ENCODE measurements at places on chromosomes 7 and 10. TPM values are rescaled to one million over a fixed set of nuclear protein-coding genes. Genes with fewer than 3 reads are reported as not detected.

DNA sequence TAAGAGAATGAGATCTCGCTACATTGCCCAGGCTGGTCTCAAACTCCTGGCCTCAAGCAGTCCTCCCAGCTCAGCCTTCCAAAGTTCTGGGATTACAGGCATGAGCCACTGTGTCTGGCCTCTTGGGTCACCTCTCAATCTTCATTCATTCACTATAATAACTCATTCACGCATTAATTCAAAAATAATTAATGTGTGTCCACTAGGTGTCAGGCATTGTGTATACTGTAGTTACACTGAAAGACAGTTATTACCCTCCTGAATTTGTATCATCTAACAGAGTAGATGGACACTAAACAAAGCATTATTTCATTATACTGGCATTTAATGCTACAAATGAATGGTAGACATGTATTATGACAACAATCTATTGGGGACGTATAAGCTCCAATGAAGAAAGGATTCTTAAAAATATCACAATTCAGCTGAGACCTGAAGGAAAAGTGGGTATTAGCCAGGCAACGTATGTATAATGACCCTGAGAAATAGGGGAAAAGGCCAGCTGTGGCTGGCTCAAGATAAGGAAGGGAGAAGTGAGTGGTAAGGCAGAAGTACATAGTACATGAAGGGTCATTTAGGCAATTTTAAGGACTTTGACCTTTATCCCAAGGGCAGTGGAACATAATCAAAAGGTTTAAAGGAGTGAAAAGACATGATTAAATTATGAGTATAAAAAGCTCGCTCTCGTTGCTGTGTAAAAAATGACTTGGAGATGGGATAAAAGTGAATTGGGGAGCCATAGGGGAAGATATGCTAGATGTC, 150.7 kb downstream of the BTAF1 start:
- H3K4me1 ChIP-seq, result no peaks in the 10 kb centered on the region
- H3K27ac ChIP-seq, result no peak overlapping the region
- H3K36me3 ChIP-seq, result no peaks in the 10 kb centered on the region
- DNase-seq, result no peak

GRCh38 chr7:134481167-134481566, 22.3 kb upstream of the AKR1B1 start:
- H3K36me3 ChIP-seq, result no peaks in the 10 kb centered on the region
- peaks cover 26% of the 10 kb centered on the region for H3K27me3 ChIP-seq
- H3K4me1 ChIP-seq, result no peaks in the 10 kb centered on the region
- DNase-seq, result no peak
- H3K27ac ChIP-seq, result no peak overlapping the region

- no peak overlapping the region for H3K4me3 ChIP-seq
- H3K36me3 ChIP-seq, result no peaks in the 10 kb centered on the region
- H3K27ac ChIP-seq, result no peak overlapping the region
- H3K4me1 ChIP-seq, result no peaks in the 10 kb centered on the region
- H3K27me3 ChIP-seq, result no peaks in the 10 kb centered on the region
Measured at GRCh38 chr10:69633673-69634635, 3.9 kb downstream of the FAM241B start.

DNA sequence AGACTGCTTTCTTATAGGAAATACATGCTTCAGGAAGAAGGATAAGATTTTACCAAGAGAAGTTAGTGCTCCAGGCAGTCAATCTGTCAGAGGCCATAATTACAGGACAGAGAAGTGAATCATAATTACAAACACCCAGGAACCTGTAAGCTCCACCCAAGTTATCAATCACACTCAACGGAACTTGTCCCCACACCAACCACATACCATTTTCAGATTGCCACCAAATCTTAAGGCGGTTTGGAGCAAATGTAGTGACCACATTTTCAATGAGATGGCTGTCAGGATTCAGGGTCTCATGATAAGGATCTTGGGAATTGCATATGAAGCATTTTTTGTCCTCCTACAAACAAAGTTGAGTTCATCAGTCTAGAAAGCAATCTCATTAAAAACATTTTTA, 4.8 kb downstream of the LAMB1 start:
- no peak for DNase-seq
- H3K4me3 ChIP-seq, result no peak overlapping the region
- no peaks in the 10 kb centered on the region for H3K4me1 ChIP-seq
- H3K27me3 ChIP-seq, result peaks cover 29% of the 10 kb centered on the region

DNA sequence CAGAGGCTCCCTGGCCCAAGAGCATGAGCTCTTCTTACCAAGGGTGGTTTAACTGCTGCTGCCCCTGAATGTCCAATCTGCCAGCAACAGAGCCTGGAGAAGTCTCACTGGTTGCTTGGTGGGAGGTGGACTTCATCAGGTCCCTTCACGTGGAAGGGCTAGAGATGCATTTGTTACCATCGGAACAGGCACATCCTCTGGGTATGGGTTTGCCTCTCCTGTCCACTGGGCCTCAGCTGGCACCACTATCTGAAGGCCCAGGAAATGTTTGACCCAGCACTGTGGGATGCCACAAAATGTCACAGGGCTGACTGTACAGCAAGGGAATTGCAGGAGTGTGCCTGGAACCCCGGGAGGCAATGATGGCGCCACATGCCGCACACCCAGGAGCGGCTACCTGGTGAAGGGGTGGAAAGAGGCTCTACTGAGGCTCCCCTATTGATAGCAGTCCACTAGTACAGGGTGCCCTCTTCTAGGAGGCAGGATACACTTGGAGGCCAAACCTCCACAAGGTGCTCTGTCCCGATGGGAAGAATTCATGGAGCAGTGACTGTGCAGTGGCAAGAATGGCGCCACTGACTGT, 603.1 kb upstream of the MGMT start:
- no peaks in the 10 kb centered on the region for H3K36me3 ChIP-seq
- no peaks in the 10 kb centered on the region for H3K4me1 ChIP-seq
- no peak for DNase-seq

- peaks cover 4% of the 10 kb centered on the region for H3K36me3 ChIP-seq
- peak; percentile 79 for DNase-seq
- peak overlapping the region; percentile 97 for H3K4me3 ChIP-seq
- H3K27me3 ChIP-seq, result no peaks in the 10 kb centered on the region
Measured at GRCh38 chr10:43409385-43410109, 561 bp upstream of the HNRNPF start.

- no peaks in the 10 kb centered on the region for H3K27me3 ChIP-seq
- DNase-seq, result no peak
- no peak overlapping the region for H3K27ac ChIP-seq
- peaks cover 11% of the 10 kb centered on the region for H3K36me3 ChIP-seq
- H3K4me1 ChIP-seq, result peaks cover 37% of the 10 kb centered on the region
Measured at GRCh38 chr7:92797693-92798092, 38.7 kb downstream of the CDK6 start.

DNA sequence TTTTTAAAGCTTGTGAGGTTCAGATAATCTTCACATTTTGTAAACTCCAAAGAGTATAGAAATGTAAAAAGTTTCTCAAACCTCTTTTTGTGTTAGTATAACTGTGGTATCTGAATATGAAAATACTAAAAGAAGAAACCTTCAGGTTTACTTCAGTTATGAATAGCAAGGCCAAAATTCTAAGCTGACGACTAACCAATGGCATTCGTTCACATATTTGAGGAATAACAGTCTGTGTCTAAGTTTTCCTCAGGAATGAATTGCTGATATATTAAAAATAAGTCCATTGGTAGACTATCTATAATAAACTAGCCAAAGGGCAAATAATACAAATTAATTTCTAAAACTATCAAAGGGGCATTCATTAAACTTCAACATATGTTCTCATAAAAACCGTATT, 206.0 kb downstream of the CXCL12 start:
- no peak overlapping the region for H3K4me3 ChIP-seq
- DNase-seq, result no peak
- no peaks in the 10 kb centered on the region for H3K36me3 ChIP-seq
- H3K27me3 ChIP-seq, result peaks cover 2% of the 10 kb centered on the region
- H3K27ac ChIP-seq, result no peak overlapping the region
- H3K4me1 ChIP-seq, result no peaks in the 10 kb centered on the region

GRCh38 chr10:131868436-131868835, 32.4 kb upstream of the PPP2R2D start:
- no peak overlapping the region for H3K27ac ChIP-seq
- no peak overlapping the region for H3K4me3 ChIP-seq
- H3K27me3 ChIP-seq, result peaks cover 15% of the 10 kb centered on the region
- no peaks in the 10 kb centered on the region for H3K36me3 ChIP-seq

- H3K4me1 ChIP-seq, result no peaks in the 10 kb centered on the region
- H3K27me3 ChIP-seq, result peaks cover 19% of the 10 kb centered on the region
- H3K4me3 ChIP-seq, result no peak overlapping the region
- no peaks in the 10 kb centered on the region for H3K36me3 ChIP-seq
- no peak for DNase-seq
- no peak overlapping the region for H3K27ac ChIP-seq
Measured at GRCh38 chr10:132059760-132060508, 5.8 kb upstream of the JAKMIP3 start.

- H3K36me3 ChIP-seq, result no peaks in the 10 kb centered on the region
- H3K4me3 ChIP-seq, result no peak overlapping the region
- no peak overlapping the region for H3K27ac ChIP-seq
- DNase-seq, result no peak
Measured at GRCh38 chr7:40551685-40552576, 417.1 kb downstream of the SUGCT start.

DNA sequence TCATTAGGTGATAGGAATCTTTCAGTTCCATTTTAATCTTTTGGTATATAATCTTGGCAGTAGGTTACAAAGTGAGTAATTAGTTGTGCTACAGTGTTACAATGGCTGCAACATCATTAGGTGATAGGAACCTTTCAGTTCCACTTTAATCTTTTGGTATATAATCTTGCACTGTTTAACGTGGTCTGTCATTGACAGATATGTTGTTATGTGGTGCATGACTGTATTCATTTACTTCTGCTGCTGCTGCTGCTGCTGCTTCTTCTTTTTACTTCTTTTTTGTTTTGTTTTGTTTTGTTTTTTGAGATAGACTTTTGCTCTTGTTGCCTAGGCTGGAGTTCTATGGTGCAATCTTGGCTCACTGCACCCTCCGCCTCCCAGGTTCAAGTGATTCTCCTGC, 28.6 kb downstream of the ST7 start:
- no peak overlapping the region for H3K27ac ChIP-seq
- H3K27me3 ChIP-seq, result no peaks in the 10 kb centered on the region
- no peaks in the 10 kb centered on the region for H3K36me3 ChIP-seq
- no peaks in the 10 kb centered on the region for H3K4me1 ChIP-seq
- no peak for DNase-seq

DNA sequence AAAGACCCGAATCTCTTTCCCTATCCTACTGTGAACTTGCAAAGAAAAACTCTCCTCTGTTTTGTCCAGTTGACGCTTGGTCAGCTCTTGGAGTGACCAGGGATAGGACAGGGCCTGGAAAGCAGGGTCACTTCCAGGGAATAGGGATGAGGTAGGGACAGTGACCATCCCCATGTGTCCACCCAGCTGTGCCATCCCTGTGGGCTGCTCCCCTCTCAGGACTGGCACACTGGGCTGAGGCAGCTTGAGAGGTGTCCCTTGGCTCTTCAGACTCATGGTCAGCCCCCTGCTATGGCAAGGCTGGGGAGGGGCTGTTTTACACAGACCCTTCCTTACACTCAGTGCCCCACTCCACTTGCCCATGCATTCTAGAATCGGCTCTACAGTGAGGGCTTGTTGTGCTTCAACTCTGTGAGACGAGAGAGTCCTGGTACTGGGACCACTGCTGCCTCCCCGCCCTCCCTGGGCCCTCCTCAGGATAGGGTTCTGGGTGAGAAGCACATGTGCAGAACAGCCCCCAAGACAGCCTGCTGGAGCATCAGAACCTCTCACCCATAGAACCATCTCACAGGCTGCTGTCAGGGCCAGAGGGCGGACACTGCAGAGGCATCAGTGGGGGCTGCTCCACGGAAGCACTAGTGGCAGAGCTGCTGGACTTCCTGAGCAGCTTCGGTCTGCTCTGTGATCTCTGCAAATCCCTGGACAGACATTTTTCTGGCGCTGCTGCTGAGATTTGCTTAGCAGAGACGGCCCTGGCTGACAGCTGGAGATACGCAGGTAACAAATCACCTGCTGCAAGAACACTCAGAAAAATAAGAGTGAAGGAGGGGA, 202.8 kb upstream of the CXCL12 start:
- no peaks in the 10 kb centered on the region for H3K4me1 ChIP-seq
- no peak overlapping the region for H3K4me3 ChIP-seq
- H3K36me3 ChIP-seq, result no peaks in the 10 kb centered on the region
- no peak overlapping the region for H3K27ac ChIP-seq
- DNase-seq, result no peak
- H3K27me3 ChIP-seq, result no peaks in the 10 kb centered on the region

DNA sequence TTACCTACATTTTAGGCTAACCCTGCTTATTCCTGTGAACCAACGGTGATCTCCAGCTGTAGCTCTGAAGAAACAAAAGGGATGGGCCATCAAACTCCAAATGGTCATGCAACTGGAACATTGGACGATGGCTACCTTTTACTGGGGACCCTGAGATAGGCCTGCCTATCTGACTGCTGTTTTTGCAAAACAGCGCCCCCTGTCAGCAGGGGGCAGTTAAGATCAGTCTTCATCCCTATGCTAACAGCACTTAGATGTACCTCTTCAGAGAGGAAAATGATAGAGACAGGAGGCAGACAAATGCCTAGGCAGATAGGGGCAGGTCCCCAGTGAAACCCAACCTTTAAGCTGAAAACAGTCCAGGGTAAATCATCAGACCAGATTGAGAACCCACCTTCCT, 1085.4 kb upstream of the SORCS1 start:
- no peaks in the 10 kb centered on the region for H3K4me1 ChIP-seq
- H3K4me3 ChIP-seq, result no peak overlapping the region
- H3K27me3 ChIP-seq, result no peaks in the 10 kb centered on the region

- peaks cover 2% of the 10 kb centered on the region for H3K27me3 ChIP-seq
- H3K4me3 ChIP-seq, result no peak overlapping the region
- no peaks in the 10 kb centered on the region for H3K36me3 ChIP-seq
- peaks cover 8% of the 10 kb centered on the region for H3K4me1 ChIP-seq
- no peak for DNase-seq
Measured at GRCh38 chr10:31999070-31999660, 57.1 kb downstream of the KIF5B start.

- H3K36me3 ChIP-seq, result no peaks in the 10 kb centered on the region
- no peaks in the 10 kb centered on the region for H3K4me1 ChIP-seq
- no peaks in the 10 kb centered on the region for H3K27me3 ChIP-seq
- no peak for DNase-seq
- no peak overlapping the region for H3K27ac ChIP-seq
- H3K4me3 ChIP-seq, result no peak overlapping the region
Measured at GRCh38 chr7:20365486-20365885, 34.8 kb downstream of the ITGB8 start.

DNA sequence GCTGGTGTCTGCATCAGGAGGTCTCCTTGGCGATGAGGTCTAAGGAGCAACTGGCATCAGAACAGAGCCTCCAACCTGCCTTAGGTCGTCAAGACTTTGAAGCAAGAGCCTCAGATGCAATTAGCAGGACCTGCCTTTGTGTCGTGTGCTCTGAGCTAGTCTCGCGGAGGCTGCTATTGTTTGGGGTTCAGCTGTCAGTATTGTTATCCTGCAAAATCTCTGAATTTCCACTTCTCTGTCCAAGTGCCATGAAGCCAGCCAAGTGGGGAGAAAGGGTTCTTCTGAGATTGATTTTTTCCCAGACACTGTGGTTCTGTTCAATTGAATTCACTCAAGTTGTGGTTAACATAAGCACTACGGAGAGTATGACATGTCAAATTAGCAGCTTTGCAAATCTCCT, 78.7 kb downstream of the ADARB2 start:
- H3K4me1 ChIP-seq, result no peaks in the 10 kb centered on the region
- no peak overlapping the region for H3K27ac ChIP-seq
- H3K4me3 ChIP-seq, result no peak overlapping the region
- H3K36me3 ChIP-seq, result no peaks in the 10 kb centered on the region
- DNase-seq, result no peak

Gene NUTM2D
- 2.1 TPM for total RNA-seq

Gene PDZD7
- total RNA-seq, result 0.17 TPM

Gene RAMP3
- not detected for total RNA-seq

Gene CCDC172
- total RNA-seq, result not detected

Gene CRPPA
- total RNA-seq, result 1.7 TPM

Gene RGR
- not detected for total RNA-seq

Data from natural killer cell treated with Interleukin-12 subunit alpha and Interleukin-12 subunit beta and Interleukin-15 and Interleukin-18, amount 100 ng/mL, for 72 hours (primary cell).